Astrocyte of the spinal cord (primary cell): ENCODE measurements at places on chromosomes 1 and 21.

DNA sequence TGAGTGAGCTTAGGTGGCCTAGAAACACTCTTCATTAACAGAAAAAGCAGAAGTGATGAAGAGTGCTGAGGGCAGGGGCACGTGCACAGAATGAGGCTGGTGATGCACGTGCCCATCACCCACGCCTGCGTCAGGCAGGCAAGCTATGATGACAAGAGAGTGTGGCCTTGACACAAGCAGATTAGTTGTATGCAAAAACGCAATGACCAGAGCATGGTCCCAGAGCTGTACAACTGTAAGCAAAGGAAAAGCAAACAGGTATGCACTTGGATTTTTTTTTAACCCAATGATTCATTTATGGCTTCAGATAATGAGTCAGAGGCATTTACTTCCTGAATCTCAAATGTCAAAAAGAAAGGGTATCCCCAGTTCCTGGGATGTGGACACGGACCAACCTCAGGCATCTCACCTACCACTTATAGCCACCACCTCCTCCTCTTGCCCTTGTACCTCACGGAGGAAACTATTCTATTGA, 9.1 kb upstream of the TMEM61 start:
- peak; percentile 27 for DNase-seq

GRCh38 chr1:152623203-152623844, 421 bp upstream of the LCE3A start:
- no peak for DNase-seq

GRCh38 chr1:8661185-8662110, 156.0 kb downstream of the RERE start:
- peak; percentile 90 for DNase-seq

GRCh38 chr1:239558991-239559390, 172.6 kb downstream of the CHRM3 start:
- no peak for DNase-seq

- no peak for DNase-seq
These were observed 122.2 kb downstream of the POU2F1 start for GRCh38 chr1:167342846-167343245.

GRCh38 chr1:162292422-162292849, 84.2 kb downstream of the SPATA46 start:
- peak; percentile 59 for DNase-seq

GRCh38 chr1:28877132-28877781, 37.1 kb upstream of the EPB41 start:
- DNase-seq = peak; percentile 64

DNA sequence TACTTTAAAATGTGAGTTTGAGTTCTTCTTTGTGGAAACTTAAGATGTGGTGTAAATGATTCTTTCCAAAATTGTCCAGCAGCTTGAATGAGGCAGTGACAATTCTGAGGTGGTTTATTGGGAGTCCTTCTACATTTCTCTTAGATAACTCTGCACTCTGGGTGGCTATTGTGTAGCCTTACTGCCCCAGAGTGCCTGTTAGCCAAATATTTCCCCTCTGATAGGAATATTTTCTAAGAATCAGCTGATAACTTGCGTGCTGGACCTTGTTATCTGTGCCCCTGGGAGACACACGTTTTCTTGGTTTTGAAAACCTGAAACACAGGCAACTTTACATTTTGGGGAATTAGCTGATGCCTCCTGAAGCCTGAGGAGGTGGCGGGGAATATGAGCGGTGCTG, 91.6 kb downstream of the CD247 start:
- DNase-seq = no peak
